Activated naive CD4-positive, alpha-beta T cell (primary cell): ENCODE measurements at places on chromosomes 2 and 18.

DNA sequence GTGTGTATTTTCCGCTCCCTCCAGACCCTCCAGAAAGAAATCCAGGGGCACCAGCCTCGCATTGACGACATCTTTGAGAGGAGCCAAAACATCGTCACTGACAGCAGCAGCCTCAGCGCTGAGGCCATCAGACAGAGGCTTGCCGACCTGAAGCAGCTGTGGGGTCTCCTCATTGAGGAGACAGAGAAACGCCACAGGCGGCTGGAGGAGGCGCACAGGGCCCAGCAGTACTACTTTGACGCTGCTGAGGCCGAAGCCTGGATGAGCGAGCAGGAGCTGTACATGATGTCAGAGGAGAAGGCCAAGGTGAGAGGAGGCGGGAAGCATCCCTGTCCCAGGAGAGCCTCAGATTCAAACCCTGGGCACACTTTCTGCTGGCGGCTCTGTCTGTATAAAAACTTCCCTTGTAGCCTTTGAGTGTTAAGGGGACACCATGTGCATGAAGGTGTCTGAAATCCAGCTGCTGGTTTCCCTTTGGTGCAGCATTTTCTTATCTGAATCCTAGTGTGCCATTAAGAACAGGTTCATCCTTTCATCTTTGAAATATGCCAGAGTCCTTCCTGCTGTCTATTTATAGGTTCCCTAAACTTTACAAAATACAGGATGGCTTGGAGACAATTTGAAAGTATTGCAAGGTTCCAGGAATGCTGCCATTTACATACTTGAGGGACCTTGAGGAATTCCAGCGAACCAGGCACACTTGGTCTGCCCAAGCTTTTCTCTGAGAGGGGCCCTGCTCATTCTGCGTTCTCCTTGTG, 77.1 kb upstream of the EML6 start:
- DNase-seq = no peak

- DNase-seq = no peak
These were observed 435.4 kb downstream of the NRXN1 start for GRCh38 chr2:50596515-50596914.

GRCh38 chr2:236216711-236217110, 47.5 kb downstream of the ASB18 start:
- no peak for DNase-seq

GRCh38 chr2:117692001-117692763, 122.3 kb upstream of the DDX18 start:
- no peak for DNase-seq

DNA sequence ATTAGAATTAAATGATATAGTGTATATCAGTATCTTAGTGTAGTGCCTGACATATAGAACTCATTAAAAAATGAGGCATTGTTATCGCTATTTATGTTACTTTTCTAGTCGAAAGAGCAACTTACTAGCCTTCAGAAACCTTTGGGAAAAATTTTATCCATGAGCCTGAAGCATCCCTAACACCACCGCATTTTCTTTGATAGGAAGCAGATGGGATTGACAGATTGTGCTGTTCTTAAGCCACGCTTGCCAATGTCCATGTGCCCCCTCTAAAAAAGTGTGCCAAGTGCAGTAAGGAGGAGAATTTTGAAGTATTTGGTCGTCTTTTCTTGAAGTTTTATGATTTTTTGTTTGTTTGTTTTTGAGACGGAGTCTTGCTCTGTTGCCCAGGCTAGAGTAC, 29.1 kb downstream of the PPM1B start:
- DNase-seq = no peak

DNA sequence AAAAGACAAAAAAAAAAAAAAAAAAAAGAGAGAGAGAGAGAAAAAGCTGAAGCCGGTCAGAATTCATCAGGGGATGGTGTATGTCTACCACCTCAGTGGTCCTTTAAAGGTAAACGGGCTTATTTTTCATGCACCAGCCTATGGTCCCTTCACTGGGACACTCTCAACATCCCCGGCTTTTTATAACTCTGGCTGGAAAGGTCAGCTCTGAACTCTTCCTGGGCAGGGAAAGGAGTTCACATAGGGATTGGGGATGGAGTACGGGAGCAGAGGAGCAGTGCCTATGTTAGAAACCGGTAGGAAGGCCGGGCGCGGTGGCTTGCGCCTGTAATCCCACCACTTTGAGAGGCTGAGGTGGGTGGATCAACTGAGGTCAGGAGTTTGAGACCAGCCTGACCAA, 10.3 kb upstream of the MALT1 start:
- no peak for DNase-seq

GRCh38 chr2:181106789-181107627, 126.6 kb downstream of the UBE2E3 start:
- DNase-seq = no peak
